ENCODE measurements at places on chromosomes 1 and 21.

DNA sequence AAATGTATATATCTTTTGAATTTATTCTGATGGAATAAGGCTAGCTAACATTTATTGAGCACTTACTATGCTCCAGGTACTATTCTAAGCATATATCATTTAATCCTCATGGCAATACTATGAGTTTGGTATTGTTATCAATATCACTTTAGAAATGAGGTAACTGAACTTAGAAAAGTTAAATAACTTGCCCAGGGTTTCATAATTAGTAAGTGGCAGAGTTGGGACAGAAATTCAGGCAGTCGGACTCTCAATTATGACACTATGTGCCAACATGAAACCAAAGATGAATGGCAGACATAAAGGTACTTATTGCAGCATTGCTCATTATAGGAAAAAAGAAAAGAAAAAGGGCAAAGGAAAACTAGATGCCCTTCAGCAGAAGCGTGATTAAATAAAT lies 48.2 kb downstream of the RAB3GAP2 start:
- H3K4me3 ChIP-seq = no peak overlapping the region
- no peaks in the 10 kb centered on the region for H3K27me3 ChIP-seq
- DNase-seq = no peak
- H3K4me1 ChIP-seq = no peaks in the 10 kb centered on the region

- H3K27me3 ChIP-seq = no peaks in the 10 kb centered on the region
- no peak overlapping the region for H3K4me3 ChIP-seq
- no peak overlapping the region for H3K27ac ChIP-seq
- H3K4me1 ChIP-seq = no peaks in the 10 kb centered on the region
Measured at GRCh38 chr1:192633533-192634253, 2.3 kb upstream of the RGS13 start.

DNA sequence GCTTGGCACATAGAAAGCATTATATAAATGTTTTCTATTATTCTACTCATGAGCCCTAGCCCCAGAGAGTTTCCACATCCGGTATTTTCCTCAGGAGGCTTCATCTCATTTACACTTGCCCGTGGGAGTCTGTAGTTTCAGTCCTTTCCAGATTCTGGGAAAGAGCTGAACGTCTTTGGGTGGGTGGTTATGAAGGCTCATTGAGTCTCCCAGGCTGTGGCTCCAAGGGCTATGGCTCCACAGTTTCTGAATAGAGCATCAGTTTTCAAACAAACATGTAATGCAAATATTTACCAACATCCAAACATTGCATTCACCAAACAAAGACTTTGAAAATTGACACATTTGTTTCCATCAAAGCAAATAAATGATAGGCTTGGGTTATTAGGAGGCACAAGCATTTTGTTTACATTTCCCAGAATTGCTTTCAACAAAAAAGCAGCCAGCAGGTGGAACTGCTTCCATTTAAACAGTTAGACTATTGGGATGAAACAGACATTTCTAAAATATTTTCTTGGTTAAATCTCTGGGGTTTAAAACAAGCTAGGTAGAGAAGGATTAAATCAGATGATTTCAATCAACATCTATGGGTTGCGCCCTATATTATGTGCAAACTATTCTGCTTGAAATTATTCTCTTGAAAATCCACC lies 1.3 kb upstream of the LEMD1 start:
- no peak overlapping the region for H3K27ac ChIP-seq
- H3K27me3 ChIP-seq = no peaks in the 10 kb centered on the region
- DNase-seq = no peak
- H3K4me3 ChIP-seq = no peak overlapping the region

DNA sequence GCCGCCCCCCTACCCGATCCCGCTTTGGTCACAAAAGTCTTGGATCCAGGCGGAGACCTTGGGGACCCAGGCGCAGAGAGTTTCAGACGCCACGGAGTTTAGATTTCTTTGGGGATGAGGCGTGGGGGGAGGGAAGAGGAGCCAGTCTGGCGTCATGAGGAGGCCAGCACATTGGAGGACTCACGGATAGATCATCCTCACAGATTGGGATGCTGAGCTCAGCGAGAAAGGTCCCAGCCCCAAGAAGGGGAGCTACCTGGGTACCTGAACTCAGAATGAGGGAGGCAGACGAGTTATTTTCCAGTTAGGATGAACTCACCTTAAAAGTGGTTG lies 393 bp downstream of the ELAPOR1 start:
- H3K36me3 ChIP-seq = no peaks in the 10 kb centered on the region
- no peaks in the 10 kb centered on the region for H3K27me3 ChIP-seq
- DNase-seq = no peak
- H3K27ac ChIP-seq = peak overlapping the region; percentile 49
- H3K4me1 ChIP-seq = peaks cover 27% of the 10 kb centered on the region

GRCh38 chr1:26857473-26858060 lies 5.4 kb upstream of the SFN start:
- no peak for DNase-seq
- H3K27ac ChIP-seq = no peak overlapping the region
- H3K4me3 ChIP-seq = no peak overlapping the region
- H3K36me3 ChIP-seq = peaks cover 21% of the 10 kb centered on the region
- no peaks in the 10 kb centered on the region for H3K27me3 ChIP-seq

GRCh38 chr1:240854367-240854766 lies 242.4 kb upstream of the GREM2 start:
- H3K36me3 ChIP-seq = no peaks in the 10 kb centered on the region
- no peaks in the 10 kb centered on the region for H3K4me1 ChIP-seq
- no peak overlapping the region for H3K4me3 ChIP-seq
- no peak for DNase-seq

GRCh38 chr1:114749835-114750234 lies 7.9 kb downstream of the CSDE1 start:
- no peak overlapping the region for H3K4me3 ChIP-seq
- peaks cover 41% of the 10 kb centered on the region for H3K36me3 ChIP-seq
- no peaks in the 10 kb centered on the region for H3K27me3 ChIP-seq
- peaks cover 79% of the 10 kb centered on the region for H3K4me1 ChIP-seq
- DNase-seq = no peak
- no peak overlapping the region for H3K27ac ChIP-seq

- DNase-seq = no peak
- H3K27ac ChIP-seq = no peak overlapping the region
- no peak overlapping the region for H3K4me3 ChIP-seq
- no peaks in the 10 kb centered on the region for H3K4me1 ChIP-seq
Measured at GRCh38 chr1:94738371-94738770, 81.8 kb upstream of the SLC44A3 start.

DNA sequence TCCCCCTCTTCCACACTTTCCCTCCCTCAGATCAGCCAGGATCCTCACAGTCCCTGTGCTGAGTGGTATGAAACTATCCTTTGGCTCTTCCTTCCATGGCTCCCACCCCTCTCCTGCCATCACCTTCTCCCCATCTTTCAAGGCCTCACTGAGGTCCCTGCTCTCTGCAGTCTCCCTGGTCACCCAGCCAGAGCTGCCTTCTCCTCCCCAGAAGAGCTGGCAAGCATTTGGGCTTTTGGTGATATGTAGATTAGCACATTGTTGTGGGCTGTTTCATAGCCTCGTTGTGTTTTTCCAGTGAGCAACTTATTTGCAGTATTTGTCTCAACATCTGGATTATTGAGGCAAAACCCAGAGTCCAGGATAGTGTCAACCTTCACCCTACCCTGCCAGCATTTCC lies 2.2 kb downstream of the CSF1 start:
- no peaks in the 10 kb centered on the region for H3K27me3 ChIP-seq
- no peak for DNase-seq
- H3K4me1 ChIP-seq = peaks cover 40% of the 10 kb centered on the region
- no peak overlapping the region for H3K4me3 ChIP-seq
- H3K36me3 ChIP-seq = peaks cover 10% of the 10 kb centered on the region

DNA sequence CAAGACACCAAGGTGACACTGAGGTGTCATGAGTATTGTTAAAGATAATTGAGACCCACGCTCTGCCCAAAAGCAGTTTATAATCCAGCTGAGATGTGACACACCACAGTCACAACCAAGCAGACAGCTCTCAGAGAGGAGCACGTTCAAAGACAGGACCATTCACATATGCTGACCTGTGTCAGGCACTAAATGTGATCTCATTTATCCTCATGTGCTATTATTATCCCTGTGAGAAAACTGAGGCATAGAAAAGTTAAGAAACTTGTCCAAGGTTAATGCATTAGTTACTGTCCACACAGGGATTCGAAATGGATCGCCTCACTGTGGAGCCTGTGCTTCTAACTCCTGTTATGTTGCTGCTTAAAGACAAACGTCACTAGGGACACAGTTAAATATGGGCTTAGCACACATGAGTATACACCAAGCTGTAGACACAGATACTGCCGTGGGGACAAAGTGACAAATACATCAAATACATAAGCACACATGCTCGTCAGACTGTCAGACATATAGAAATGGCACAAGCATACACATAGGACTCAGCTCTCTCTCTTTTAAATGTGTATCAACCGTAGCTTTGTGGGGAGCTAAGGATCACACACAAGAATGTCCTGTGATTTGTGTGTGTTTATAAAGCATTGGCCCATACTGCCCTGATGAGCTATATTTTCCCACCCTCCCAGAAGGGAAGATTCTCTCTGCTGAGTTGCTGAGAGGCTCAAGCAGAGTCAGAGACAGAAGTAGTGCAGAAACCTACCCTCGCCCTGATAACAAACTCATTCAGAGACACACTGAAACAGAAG lies 3.5 kb upstream of the IGSF8 start:
- no peak overlapping the region for H3K27ac ChIP-seq
- H3K4me1 ChIP-seq = peaks cover 39% of the 10 kb centered on the region
- DNase-seq = no peak
- no peak overlapping the region for H3K4me3 ChIP-seq
- no peaks in the 10 kb centered on the region for H3K36me3 ChIP-seq

- H3K4me1 ChIP-seq = peaks cover 98% of the 10 kb centered on the region
- H3K27ac ChIP-seq = no peak overlapping the region
- H3K27me3 ChIP-seq = no peaks in the 10 kb centered on the region
- H3K4me3 ChIP-seq = no peak overlapping the region
Measured at GRCh38 chr1:167502719-167503462, 15.4 kb downstream of the CD247 start.

GRCh38 chr1:243938208-243938607 lies 88.2 kb upstream of the AKT3 start:
- no peak overlapping the region for H3K4me3 ChIP-seq
- H3K36me3 ChIP-seq = no peaks in the 10 kb centered on the region
- H3K27me3 ChIP-seq = no peaks in the 10 kb centered on the region
- no peak overlapping the region for H3K27ac ChIP-seq
- no peak for DNase-seq

DNA sequence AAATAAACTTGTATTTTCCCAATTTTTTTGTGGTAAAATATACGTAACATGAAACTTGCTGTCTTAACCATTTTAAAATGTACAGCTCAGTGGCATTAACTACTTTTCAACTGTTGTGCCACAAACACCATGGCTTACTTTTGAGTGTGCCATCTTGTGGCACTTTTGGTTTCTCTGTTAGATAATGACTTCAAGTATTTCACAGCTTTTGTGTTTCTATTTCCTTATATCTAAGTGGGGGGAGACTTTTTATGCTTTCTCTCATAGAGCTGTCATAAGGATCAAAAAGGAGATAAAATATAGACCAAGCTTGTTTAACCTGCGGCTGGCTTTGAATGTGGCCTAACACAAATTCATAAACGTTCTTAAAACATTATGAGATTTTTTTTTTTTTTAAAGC lies 44.3 kb downstream of the CDC14A start:
- peak overlapping the region; percentile 41 for H3K27ac ChIP-seq
- peak; percentile 66 for DNase-seq
- H3K4me3 ChIP-seq = peak overlapping the region; percentile 6
- H3K27me3 ChIP-seq = no peaks in the 10 kb centered on the region

- H3K4me3 ChIP-seq = no peak overlapping the region
- peaks cover 15% of the 10 kb centered on the region for H3K4me1 ChIP-seq
- no peak for DNase-seq
Measured at GRCh38 chr1:208238710-208239472, 5.3 kb downstream of the PLXNA2 start.

- no peaks in the 10 kb centered on the region for H3K36me3 ChIP-seq
- no peak overlapping the region for H3K27ac ChIP-seq
- no peaks in the 10 kb centered on the region for H3K27me3 ChIP-seq
- DNase-seq = peak; percentile 13
Measured at GRCh38 chr1:84847253-84848250, 45.5 kb downstream of the LPAR3 start.

- H3K27me3 ChIP-seq = no peaks in the 10 kb centered on the region
- no peaks in the 10 kb centered on the region for H3K4me1 ChIP-seq
- H3K27ac ChIP-seq = no peak overlapping the region
- no peak overlapping the region for H3K4me3 ChIP-seq
Measured at GRCh38 chr1:44575396-44575795, 98.9 kb downstream of the TMEM53 start.

- no peaks in the 10 kb centered on the region for H3K27me3 ChIP-seq
- H3K27ac ChIP-seq = no peak overlapping the region
- H3K4me3 ChIP-seq = no peak overlapping the region
- no peak for DNase-seq
- no peaks in the 10 kb centered on the region for H3K4me1 ChIP-seq
Measured at GRCh38 chr1:212973899-212974298, 23.6 kb downstream of the VASH2 start.
